ENCODE measurements at places on chromosomes 7 and 10.

DNA sequence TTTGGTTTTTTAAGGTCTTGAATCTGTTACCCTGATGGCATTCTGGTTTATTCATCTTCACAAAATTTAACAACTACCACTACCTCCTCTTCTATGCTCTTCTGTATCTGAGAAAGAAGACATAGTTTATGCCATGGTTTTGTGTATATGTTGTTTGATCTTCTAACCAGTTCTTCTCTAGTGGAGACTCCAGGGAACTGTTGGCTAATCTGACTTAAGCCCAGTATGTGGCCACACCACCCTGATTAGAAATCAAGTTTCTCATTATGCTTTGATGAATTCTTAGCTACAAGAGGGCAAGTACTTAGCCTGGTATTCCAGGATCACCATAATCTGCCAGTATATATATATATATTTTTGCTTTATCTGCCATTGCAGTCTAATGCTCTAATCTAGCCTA is 99.5 kb upstream of the MXI1 start:
- DNase-seq, result no peak

- DNase-seq, result no peak
Observed at GRCh38 chr10:96619796-96620773, 33.3 kb upstream of the TM9SF3 start.

DNA sequence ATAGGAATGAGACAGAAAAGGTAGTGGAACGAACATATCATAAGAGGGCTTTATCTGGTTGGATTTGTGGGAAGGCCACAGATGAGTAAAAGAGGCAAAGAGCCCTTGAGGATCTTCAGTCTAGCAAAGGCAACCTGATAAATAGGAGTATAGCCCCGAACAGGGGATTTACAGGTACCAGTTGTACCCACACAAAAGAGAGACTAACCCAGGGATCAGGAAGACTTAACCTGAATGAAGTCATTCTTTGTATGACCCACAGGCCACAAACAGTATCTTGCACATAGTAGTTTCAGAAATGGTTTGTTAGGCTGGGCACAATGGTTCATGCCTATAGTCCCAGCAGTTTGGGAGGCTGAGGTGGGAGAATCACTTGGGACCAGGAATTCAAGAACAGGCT is 208.2 kb downstream of the ARHGAP21 start:
- no peak for DNase-seq

DNA sequence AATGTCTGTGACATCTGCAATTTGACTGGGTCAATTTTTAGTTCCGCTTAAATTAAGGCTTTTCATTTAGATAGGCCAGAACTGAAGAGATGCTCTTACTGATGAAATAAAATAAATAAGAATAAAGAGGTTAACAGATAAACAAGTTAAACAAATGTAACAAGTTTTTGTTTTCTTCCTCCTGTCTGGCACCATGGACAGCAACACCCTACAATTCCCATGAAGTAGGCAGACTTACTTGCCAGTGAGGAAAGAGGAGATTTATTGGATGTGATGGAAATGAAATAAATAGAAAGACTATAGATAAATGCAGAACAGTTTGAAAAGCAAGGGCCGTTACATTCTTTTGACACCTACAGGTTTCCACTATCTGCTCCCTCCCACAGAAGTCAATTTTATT is 118.5 kb downstream of the AMPH start:
- DNase-seq, result no peak

GRCh38 chr10:28988980-28989379 is 299.9 kb upstream of the LYZL1 start:
- DNase-seq, result no peak

- no peak for DNase-seq
Observed at GRCh38 chr7:121211253-121211652, 117.5 kb upstream of the WNT16 start.

- DNase-seq, result no peak
Observed at GRCh38 chr10:29880856-29881255, 178.5 kb downstream of the JCAD start.

GRCh38 chr7:158106272-158106671 is 481.4 kb downstream of the PTPRN2 start:
- DNase-seq, result no peak

DNA sequence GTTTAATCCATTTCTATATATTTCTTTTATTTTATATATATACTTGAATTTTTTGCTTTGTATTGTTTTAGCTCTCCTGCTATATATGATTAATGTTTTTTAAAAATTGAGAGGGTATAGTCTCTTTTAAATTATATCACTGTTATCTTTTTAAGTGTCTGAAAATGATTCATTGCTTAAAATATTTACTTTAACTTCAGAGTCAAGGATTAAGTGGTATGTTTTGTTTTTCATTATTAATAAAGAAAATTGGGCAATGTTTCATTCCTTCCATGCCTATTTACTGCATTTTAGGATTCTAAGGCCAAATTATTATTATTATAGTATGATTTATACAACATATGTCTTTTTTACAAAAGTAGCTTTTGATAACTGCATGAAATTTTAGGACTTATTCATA is 67.2 kb upstream of the THSD7A start:
- no peak for DNase-seq

DNA sequence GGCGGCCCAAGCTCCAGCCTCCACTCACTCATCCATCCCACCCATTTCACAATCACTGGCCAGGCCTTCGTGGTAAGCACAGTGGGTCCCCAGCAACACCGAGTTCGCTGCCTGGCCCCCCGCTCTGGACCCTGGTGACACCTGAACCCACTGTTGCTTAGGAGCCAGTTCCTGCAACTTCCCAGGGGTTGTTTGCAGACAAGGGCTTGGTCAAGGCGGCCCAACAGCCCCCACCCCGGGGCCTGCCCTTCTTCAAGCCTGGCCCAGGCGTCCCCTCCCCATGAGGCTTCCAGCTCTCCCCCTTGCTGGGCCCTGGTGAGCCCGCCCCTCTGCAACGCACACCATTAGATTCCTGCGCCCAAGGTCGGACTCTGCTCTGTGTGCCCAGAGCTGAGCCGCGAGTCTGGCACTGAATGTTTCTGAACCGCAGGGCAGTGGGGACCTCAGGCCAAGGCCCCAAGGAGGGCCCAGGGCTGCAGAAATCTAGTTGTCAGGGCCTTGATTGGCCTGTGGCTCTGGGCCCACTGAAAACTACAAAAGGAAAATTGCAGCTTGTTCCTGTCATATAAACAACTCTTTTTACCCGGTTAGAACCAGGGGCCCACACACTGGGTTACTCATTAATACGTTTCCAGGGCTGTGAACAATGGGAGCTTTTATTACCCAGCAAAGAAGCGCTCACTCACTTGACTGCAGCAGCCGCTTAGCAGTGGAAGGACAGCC is 2.1 kb upstream of the COX19 start:
- no peak for DNase-seq

DNA sequence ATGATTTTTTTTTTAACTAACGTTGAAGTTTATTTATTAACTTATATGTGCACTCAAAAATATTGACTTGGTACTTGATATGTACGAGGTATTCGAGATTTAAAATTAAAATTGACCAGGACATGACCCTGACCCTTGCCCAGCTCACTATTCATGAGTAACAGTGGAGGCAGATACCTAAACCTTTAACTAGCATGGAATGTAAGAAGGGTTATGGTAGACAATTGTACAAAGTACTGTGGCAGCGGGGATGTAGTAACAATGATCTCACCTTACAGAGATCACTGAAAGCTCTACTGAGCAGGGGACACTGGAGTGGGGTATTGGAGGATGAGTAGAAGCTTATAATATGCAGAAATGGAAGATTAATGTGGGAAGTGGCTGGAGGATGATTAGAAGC is 60.8 kb downstream of the ADRA2A start:
- no peak for DNase-seq

- DNase-seq, result no peak
Observed at GRCh38 chr10:112715581-112715980, 234.5 kb upstream of the TCF7L2 start.

DNA sequence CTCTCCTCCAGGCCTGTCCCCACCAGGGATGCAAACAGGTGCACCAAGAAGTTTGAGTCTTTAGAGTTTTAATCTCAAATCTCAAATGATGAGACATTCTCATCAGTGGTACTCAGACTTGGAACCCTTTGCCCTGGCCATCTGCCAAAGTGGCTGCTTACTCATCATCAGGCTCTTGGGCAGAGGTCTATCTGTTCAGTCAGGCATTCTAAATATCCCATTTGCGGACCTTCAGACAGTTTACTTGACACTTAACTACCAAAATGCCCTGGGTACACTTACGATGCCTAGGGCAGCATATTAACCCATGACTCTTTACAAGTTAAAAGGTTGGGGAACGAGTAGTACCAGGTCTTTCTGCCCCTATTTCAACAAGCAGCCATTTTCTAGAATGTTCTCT is 61.2 kb upstream of the YAE1 start:
- no peak for DNase-seq

GRCh38 chr7:12315049-12315448 is 88.6 kb downstream of the VWDE start:
- no peak for DNase-seq

DNA sequence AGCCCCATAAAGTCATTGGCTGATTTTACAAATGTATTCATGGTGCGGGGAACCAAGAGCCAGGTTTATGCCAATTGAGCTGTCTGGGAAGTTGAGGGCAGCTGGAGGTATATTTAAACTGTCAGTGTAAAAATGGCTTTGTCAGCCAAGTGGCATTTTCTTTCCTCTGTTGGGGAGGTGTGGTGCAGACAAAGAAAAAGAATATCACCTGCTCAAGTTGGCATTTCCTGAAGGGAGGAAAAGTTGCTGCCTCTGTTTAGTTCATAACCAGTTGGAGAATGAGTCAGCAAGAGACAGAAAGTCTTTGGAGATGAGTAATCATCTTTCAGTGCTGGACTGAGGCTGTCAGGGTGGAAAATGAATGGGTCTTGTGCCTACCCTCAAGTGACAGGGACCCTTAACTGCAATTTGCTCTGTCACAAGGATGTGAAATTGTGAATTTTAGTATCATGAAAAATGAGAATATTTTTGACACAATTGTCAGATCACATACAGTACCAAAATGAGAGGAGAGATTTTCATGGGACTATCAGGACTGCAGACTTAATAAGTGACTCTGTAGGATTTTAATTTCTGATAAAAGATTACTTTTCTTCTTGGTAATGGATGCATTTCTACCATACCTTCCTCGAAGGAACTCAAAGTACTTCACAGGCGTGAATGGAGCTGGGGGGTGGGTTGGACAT is 137.3 kb downstream of the ANLN start:
- no peak for DNase-seq

GRCh38 chr7:144545330-144545729 is 141.8 kb upstream of the NOBOX start:
- DNase-seq, result no peak

DNA sequence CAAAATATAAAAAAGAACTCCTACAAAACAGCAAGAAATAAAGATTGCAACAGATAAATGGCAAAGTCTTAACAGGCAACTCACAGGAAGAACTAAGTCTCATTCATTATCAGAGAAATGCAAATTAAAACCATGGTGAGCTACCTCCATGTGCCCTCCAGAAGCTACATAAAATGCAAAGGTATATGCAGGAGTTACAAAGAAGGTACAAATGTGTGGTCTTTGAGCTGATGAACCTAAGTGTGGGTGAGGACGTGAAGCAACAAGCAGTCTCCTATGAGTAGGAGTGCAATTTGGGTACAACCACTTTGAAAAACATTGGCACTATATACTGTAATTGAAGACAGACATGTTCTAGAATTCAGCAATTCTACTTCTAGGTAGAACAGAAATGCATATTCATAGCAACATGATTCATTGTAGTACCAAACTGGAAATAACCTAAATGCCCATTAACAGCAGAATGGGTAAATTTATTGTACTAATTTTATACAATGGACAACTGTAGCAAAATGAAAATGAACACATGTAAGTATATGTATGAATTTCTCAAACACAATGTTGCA is 61.6 kb upstream of the KCNMA1 start:
- DNase-seq, result no peak

DNA sequence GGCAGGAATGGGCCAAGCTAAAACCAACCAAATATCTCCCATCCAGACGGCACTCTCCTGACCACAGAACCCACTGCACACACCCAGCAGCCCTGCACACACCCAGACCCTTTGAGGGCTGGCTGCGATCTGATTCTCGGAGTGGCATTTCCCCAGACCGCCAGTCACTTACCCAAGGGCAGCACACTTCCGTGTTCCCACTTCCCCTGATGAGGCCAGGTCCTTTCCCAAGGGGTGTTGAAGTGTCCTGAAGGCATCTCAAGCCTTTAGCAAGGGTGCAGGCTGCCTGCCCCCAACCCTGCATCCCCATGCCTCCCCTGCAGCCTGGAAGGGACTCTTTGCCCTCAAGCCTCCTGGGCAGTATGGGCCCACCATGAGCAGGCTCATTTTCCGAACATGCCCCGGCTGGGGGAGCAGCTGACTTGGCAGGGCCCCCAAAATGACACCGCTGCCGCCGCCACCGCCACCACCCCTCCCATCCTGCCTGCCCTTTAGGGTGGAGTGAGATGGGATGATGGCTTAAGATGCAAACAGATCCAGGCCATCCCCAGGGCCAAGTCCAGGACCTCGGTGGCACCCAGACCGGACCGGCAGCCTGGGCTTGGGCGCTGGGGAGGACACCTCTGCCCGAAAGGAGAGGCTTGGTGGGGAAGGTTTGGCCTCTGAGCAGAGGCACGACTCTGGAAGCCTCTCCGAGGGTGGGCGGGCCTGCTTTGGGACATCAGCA is 159.8 kb downstream of the NRF1 start:
- no peak for DNase-seq
